ENCODE measurements at places on chromosomes 6 and 20. TPM values are rescaled to one million over a fixed set of nuclear protein-coding genes. Genes with fewer than 3 reads are reported as not detected.

The ECHDC1 gene
- total RNA-seq, result 35.5 TPM

The MAP7 gene
- total RNA-seq, result 0.55 TPM

The TFAP2C gene
- not detected for total RNA-seq

The NKX2-2 gene
- not detected for total RNA-seq

The TAP1 gene
- 141 TPM for total RNA-seq

The GDAP1L1 gene
- total RNA-seq, result not detected

The FNDC1 gene
- total RNA-seq, result not detected

The MYO6 gene
- 4.4 TPM for total RNA-seq

The BTN1A1 gene
- total RNA-seq, result not detected

The DEF6 gene
- total RNA-seq, result 236 TPM

The RXRB gene
- total RNA-seq, result 94.3 TPM

The NHLRC1 gene
- 1.1 TPM for total RNA-seq

The C20orf204 gene
- total RNA-seq, result 3.7 TPM

The TSHZ2 gene
- total RNA-seq, result 31.8 TPM

The SNAI1 gene
- total RNA-seq, result 0.19 TPM

The HLA-DMB gene
- 7.9 TPM for total RNA-seq

The TNFRSF6B gene
- total RNA-seq, result not detected

The ASIP gene
- total RNA-seq, result not detected

The SLC32A1 gene
- not detected for total RNA-seq

The WDR46 gene
- 66.1 TPM for total RNA-seq

The DPPA5 gene
- total RNA-seq, result not detected

The CLPSL2 gene
- total RNA-seq, result not detected

The MPIG6B gene
- not detected for total RNA-seq

The C4B gene
- total RNA-seq, result 5.8 TPM

The CLDN20 gene
- not detected for total RNA-seq

The MEP1A gene
- total RNA-seq, result not detected

The TXNDC5 gene
- total RNA-seq, result 21.8 TPM

The NKX2-4 gene
- not detected for total RNA-seq

The PI16 gene
- 5.8 TPM for total RNA-seq

The MOG gene
- total RNA-seq, result not detected

The SRSF6 gene
- 186 TPM for total RNA-seq

The PERP gene
- 4.2 TPM for total RNA-seq

The MUCL3 gene
- total RNA-seq, result not detected

The DEFB124 gene
- not detected for total RNA-seq

The SIRPB1 gene
- 4.7 TPM for total RNA-seq

The BAK1 gene
- total RNA-seq, result 26.2 TPM

The SDHAF4 gene
- total RNA-seq, result 12.3 TPM

The EPHA7 gene
- not detected for total RNA-seq

The APOM gene
- total RNA-seq, result 1.5 TPM

The SLC9A8 gene
- 24.4 TPM for total RNA-seq

The HCK gene
- total RNA-seq, result 1.0 TPM
